A172 (cell line): ENCODE measurements at places on chromosomes 7 and 10. TPM values are rescaled to one million over a fixed set of nuclear protein-coding genes. Genes with fewer than 3 reads are reported as not detected.

Gene CXCL12
- 0.02 TPM in 1 of 2 replicates, not detected in the other for total RNA-seq

DNA sequence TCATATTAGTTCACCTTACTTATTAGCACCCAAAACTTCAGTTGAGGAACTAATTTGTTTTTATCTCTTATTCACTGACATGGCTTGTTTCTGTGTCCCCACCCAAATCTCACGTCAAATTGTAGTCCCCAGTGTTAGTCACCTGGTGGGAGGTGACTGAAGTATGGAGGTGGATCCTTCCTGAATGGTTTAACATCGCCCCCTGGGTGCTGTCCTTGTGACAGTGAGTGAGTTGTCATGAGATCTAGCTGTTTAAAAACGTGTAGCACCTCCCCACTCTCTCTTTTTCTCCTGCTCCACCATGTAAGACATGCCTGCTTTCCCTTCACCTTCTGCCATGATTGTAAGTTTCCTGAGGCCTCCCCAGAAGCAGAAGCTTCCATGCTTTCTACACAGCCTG lies 75.0 kb upstream of the HECTD2 start:
- no peak for DNase-seq

Gene AMPH
- total RNA-seq, result 12.4 and 13.4 TPM in 2 replicates

GRCh38 chr7:10685040-10685439 lies 288.6 kb upstream of the PHF14 start:
- no peak for DNase-seq

Gene EPHB4
- total RNA-seq, result 46.0 and 65.3 TPM in 2 replicates
